GM23248 (cell line): ENCODE measurements at places on chromosomes 3 and 15.
A peak's percentile ranks its signal among the peaks of the same experiment; 100 is the strongest.

DNA sequence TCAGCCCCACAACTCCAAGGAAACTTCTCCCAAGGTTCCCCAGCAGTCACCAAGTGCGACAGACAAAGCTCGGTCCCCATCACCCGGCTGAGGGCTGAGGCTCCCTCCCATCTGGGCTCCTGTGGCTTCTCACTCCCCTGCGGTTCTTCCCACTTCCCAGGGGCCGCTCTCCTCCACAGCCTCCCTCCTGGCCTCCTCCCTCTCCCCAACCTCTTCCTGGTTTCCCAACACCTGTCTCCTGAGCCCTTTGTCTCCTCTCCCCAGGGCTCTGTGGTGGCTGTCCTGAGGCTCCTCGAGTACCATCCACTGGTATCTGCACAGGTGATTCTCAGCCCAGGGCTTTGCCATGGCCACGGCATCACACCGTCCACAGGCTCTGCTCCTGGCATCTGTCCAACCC, 113.2 kb upstream of the NSMCE3 start:
- no peak for DNase-seq

GRCh38 chr3:186841620-186842019, 890 bp upstream of the ADIPOQ start:
- DNase-seq, result no peak

- DNase-seq, result no peak
Measured at GRCh38 chr3:32839714-32840085, 21.9 kb downstream of the TRIM71 start.

- peak; percentile 31 for DNase-seq
Measured at GRCh38 chr15:58165661-58166060, 27.5 kb downstream of the AQP9 start.

GRCh38 chr15:99348412-99348811, 97.1 kb downstream of the LRRC28 start:
- no peak for DNase-seq

- DNase-seq, result no peak
Measured at GRCh38 chr3:190575437-190576185, 61.7 kb downstream of the IL1RAP start.

- DNase-seq, result no peak
Measured at GRCh38 chr3:177448987-177449359, 251.7 kb upstream of the TBL1XR1 start.

GRCh38 chr15:87144775-87145174, 1065.1 kb downstream of the AGBL1 start:
- no peak for DNase-seq

DNA sequence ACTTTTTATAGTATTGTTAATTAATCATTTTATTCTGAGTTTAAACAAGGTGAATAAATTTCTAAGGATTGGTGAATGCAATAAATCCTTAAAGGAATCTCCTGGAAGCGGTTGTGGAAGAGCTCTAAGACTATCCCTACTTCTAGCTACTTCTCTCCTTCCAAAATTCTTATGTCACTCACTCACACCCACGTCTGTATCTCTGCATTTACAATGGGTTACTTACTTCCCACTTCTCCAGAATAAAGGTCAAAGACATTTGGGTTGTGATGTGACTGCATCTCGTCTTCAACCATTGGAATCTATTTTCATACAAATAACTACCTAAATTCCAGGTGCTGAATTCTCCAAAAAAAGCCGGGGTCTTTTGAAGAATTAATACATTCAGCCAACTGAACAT, 234.2 kb upstream of the MDFIC2 start:
- DNase-seq, result no peak

DNA sequence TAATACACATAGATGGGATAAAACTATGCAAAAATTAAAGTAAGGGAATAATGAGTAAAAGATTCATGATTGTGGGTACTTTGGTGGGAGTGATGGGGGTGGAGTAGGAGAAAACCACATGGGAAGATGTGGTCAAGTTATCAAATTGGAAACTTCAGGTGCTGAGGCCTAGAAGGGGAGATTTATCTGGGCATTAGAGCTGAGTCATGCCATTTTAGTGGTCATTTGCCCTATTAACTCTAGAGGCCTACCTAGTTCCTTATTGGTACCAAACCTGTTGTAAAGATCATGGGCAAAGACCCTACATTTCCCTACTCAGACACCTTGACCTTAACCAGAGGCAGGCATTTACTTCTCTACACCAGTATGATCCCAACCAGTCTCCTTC, 125.9 kb upstream of the BCL6 start:
- no peak for DNase-seq

DNA sequence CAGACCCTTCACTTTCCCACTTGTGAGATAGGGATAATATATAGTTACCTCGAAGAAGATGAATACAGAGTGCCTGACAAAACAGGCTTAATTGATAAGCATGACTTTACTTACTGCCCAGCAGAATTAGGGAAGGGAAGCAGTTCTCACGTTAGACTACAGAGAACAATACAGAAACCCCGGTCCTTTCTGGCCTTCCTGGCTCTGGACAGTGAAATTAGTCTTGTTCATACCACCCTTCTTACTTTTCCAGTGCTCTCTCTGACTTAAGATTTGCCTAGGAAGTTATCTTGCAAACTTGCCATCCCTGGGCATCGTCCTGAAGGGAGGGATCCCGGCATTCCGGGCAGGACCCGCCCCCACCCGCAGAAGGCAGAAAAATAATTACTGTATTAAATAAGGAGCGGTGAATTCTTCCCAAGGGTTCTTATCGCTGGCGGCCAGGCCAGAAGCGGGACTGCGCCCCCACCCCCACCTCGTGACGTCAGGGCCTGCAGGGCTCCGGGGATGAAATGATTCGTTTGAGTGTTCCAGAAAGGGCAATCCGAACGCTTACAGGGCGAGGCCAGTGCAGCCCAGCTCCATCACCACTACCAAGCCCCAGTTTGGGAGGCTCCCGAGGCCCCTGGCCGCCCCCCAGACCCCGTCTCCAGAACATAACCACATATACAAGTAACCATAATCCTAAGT, 8.4 kb downstream of the SOX2 start:
- no peak for DNase-seq

GRCh38 chr3:10941972-10942371, 50.6 kb upstream of the SLC6A1 start:
- peak; percentile 19 for DNase-seq

- DNase-seq, result peak; percentile 8
Measured at GRCh38 chr3:159751752-159752151, 236.9 kb upstream of the IL12A start.

- DNase-seq, result no peak
Measured at GRCh38 chr3:49134471-49135265, 1.8 kb upstream of the LAMB2 start.

GRCh38 chr3:116067326-116067725, 378.0 kb downstream of the LSAMP start:
- DNase-seq, result no peak

DNA sequence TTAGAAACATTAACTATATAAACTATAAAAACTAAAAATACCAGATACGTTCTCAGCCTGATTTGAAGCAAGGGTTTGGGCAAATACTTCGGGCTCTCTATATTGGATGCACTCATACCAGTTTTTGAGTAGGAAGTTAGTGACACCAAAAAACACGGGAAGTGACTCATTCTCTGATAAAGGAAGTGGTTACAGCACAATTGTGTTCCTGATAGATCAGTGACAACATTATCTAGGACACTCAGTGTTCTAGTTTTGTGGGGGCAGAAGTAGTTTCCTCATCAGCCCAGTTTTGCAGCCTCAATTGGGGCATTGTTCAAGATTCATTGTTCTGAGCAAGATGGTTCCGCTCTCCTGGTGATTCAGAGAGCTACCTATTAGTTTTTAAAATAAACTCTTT, 469.6 kb upstream of the DPPA4 start:
- peak; percentile 34 for DNase-seq

GRCh38 chr3:182732232-182733015, 60.9 kb upstream of the ATP11B start:
- no peak for DNase-seq

DNA sequence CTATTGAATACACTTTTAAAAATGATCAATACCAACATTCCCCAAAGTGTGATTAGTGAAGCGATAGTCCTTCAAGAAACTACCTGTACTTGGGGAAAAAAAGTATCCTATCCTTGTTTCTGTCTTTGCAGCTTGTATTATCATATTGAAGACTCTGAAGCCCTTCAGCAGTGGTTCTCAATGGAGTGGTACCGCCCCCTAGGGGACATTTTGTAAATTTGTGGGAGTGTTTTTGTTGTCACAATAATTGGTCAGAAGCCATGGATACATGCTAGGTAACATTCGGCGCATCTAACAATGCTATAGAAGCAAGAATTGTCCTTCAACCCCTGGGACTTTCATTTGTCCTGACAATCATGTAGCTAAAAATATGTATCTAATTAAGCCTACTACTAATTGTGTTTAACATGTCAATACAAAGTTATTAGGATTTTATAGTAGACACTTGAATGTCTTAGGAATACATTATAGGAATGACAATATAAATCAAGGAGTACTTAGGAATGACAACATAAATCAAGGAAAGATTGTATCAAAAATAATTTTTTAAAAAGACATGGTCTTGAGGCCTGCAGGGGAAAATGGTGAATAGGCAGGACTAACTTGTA, 53.7 kb downstream of the NMD3 start:
- DNase-seq, result peak; percentile 66

- DNase-seq, result no peak
Measured at GRCh38 chr3:177837951-177838655, 640.8 kb upstream of the TBL1XR1 start.

GRCh38 chr15:99480016-99480810, 85.6 kb upstream of the MEF2A start:
- no peak for DNase-seq
